ENCODE measurements at places on chromosomes 4 and X.

DNA sequence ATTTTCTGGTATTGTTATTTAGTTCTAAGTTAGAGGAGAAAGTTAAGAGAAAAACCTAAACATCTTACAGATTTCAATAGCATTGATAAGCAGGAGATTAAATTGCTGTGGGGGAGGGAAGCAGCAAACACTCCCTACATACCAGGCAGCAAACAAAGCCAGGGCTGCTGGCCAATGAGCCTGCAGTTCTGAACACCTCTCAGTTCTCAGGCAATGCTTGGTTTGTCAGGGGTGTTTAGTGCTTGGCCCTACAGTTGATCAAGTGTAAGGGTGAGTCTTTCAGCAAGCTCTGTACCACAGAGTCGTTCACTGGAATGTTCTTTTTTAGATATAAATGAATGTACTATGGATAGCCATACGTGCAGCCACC, 38.6 kb downstream of the EGFL6 start:
- DNase-seq = no peak

GRCh38 chr4:16785793-16786527, 112.5 kb downstream of the LDB2 start:
- DNase-seq = no peak

GRCh38 chrX:30702736-30703135, 49.5 kb downstream of the GK start:
- DNase-seq = no peak

- no peak for DNase-seq
Observed at GRCh38 chr4:31037703-31038102, 317.5 kb downstream of the PCDH7 start.

GRCh38 chrX:100768679-100769338, 36.9 kb upstream of the SYTL4 start:
- DNase-seq = peak; percentile 78
